ENCODE measurements at places on chromosomes 7 and 10.

- no peak for DNase-seq
Observed at GRCh38 chr10:11435581-11435981, 175.9 kb downstream of the USP6NL start.

DNA sequence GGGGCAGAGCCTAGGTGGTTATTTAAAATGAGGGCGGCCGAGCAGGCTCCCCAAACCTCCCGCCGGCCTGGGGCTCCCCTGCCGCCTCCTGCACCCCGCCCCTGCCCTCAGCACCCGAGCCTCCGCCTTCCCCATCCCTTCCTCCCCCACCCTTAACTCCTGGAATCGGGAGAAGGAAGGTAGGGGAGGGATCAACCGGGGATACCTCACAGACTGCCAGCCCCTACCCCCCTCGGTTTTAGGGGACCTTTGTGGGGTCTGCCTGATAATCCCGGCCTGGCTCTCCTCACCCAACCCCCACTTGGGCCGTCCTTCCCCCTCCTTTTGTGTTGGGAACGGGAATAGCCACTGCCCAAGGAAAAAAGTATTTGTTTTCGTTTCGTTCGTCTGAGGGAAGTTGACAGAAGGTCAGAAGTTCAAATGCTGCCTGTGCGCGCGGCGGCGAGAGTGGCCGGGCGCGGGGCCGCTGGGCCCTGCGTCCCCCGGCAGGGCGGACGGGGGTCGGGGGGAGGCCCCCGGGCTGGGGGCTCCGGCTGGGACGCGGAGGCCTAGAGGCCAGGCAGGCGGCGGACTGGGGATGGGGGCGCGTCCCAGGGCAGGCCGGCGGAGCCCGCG is 2.8 kb downstream of the SHH start:
- DNase-seq, result no peak

DNA sequence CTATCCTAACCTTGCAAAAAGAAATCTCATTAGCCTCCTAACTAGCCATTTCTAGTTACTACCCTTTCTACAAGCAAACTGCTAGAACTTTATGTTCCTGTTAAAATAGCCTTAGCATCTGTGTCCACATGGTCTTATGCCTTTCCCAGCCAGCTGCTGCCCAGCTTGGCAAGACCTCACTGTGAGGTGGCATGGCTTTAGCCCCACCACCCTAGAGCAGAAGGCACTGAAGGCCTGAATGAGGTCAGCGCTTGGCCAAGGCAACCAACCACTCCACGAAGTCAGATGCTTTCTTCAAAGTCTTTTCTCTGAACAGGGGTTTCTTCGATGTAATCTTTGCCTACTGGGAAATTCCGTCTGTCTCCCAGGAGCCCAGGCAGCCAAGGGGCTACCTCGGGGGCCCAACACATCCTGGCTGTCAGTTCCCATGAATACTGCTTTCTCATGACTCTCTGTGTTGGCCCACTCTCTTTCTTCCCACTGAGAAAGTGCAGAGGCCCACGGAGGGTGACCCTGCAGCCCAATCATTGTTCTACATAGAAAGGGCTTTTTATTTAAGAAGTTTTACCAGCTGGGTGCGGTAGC is 41.6 kb downstream of the POLR3A start:
- no peak for DNase-seq

GRCh38 chr7:102834999-102835398 is 77.8 kb upstream of the LRRC17 start:
- peak; percentile 50 for DNase-seq

- DNase-seq, result no peak
Observed at GRCh38 chr7:13055732-13056368, 368.4 kb downstream of the ARL4A start.

DNA sequence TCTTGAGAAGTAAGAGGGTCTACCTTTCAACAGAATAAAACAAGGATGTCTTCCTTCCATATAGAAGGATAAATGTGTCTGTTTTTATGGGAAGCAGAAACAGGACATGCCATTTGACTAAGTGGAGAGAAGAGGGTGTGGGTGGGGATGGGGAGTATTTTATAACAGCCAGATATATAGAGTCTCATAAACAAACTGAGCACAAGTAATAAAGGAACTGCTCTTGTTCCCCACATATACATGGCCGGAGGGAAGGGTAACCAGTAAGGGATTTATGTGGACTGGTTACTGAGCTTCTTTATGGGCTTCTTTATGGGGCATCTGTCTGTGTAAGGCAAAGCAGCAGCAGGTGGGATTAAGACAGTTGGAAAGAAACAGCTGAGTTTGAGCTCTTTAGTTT is 558.1 kb downstream of the REEP3 start:
- no peak for DNase-seq

GRCh38 chr10:73956476-73957359 is 41.2 kb upstream of the VCL start:
- DNase-seq, result peak; percentile 84

- DNase-seq, result no peak
Observed at GRCh38 chr7:7803715-7804178, 85.3 kb upstream of the RPA3 start.

DNA sequence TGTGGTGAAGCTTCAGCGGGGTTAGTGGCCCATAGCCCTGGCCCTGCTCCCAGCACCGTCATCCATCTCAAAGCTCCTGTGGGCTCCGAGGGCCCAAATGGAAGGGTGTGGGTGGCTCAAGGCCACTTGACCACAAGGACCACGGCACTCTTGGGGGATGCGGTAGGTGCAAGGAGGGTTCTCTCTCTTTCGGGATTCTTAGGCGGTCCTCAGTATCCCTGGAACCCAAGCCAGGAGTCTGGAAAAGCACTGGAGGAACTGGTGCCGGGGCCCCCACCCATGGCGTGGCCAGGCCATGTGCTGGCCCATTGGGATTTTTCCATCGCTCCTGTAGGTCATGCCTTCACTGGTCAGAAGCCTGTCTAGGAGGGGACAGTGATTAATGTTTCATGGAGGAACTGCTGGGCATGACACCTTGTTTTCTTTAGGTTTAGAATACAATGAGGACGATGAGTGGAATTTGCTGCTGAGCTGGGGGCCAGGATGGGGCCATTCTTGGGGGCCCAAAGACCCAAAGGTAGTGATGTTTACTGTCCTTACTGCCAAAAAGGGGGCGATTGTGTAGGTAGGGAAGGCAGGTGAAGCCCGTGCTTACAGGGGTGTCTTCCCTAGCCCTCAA is 16.7 kb downstream of the AQP1 start:
- no peak for DNase-seq

GRCh38 chr7:74587435-74588126 is 69.9 kb upstream of the GTF2I start:
- peak; percentile 86 for DNase-seq

Measured in GM06990 (cell line).